Activated naive CD8-positive, alpha-beta T cell treated with anti-CD3 and anti-CD28 coated beads for 36 hours (primary cell): ENCODE measurements at places on chromosomes 7 and 10. TPM values are rescaled to one million over a fixed set of nuclear protein-coding genes. Genes with fewer than 3 reads are reported as not detected.

The IL6 gene
- 0.60 TPM for total RNA-seq

The COX19 gene
- total RNA-seq, result 18.1 TPM

The C7orf33 gene
- total RNA-seq, result not detected

The INHBA gene
- not detected for total RNA-seq
